ENCODE measurements at places on chromosomes 6 and 20.

- DNase-seq = no peak
Measured at GRCh38 chr20:33866398-33867100, 55.4 kb downstream of the CHMP4B start.

DNA sequence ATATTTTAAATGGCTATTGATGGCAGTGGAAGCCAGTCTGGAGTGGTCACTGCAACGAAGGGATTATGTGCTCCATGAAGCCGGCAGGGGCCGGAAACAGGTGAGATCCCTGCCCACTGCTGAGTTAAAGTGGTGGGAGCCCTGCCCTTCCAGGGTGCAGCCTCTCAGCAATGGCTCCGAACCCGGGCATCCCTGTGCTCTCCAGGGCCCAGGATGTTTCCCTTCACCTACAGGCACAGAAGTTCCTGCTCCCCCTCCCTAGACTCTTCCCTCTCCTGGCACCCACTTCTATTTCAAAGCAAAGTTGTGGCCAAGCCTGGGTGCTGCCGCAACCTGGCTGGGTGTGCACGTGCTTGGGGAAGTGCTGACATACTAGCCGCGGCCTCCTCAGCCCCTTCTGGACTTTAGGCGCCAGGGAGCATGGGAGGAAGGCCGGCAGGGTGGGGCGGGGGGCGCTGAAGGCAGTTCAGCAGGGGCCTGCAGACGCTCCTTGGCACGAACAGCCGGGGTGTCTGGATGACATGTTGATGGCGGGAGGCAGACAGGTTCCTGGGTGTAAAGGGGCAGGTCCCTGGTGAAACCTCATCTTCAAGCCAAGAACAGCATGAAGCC is 452.3 kb downstream of the HTR1B start:
- DNase-seq = no peak

DNA sequence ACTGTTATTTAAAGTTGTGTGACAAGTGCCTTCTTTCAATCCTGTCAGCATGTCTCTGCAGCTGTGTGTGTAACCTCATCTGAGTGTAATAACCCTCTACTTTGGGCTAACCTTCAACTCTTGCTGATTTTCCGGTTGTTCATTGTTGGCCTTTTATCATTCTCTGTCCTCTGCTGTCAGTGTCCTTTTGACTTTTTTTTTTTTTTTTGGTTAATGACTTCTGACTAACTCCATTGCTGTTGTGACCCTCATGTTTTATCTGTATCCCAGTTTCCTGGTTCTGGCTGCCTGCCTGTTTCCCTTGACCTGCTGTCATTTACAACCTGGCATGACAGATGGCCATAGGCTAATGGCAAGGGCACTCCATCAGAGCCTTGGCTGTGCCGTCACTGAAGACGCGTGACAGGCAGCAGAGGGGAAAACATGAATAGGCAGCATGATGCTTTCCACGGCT is 145.7 kb upstream of the MAN1A1 start:
- DNase-seq = no peak

GRCh38 chr20:21614980-21615379 is 90.5 kb upstream of the PAX1 start:
- DNase-seq = no peak

DNA sequence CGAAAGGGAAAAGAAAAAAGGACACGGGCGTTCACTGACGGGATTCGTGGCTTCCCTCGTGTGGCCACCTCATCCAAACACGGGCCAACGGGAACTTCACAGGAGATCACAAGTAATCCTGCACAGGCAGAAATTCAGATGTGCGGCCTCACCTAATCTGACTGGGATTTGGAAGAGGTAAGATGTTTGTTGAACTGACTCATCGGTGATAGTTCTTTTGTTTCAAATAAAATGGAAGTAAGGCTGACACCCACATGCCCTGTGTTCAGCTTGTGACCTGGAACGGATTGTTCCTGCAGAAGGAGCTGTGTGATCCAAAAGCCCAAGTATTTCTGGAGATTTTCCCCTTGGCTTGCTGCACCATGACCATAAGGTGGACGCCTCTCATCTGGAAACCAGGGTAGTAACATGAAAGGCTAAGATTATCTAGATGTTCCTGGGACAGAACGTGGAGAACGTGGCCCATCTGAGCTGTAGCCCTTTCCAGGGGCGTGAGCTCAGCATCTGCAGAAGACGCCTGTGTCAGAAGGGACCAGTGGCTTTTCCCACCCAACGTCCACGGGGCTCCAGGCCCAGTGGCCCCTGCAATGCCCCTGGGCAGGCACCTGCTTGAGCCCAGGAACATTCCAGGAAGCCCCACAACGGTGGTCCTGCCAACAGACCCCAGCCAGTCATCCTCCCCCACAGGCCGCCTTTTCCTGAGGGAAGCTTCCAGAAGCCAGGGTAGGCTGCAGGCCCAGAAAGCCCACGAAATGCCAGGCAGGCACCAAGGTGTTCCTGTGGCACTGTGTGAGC is 39.7 kb downstream of the DLL1 start:
- DNase-seq = no peak

DNA sequence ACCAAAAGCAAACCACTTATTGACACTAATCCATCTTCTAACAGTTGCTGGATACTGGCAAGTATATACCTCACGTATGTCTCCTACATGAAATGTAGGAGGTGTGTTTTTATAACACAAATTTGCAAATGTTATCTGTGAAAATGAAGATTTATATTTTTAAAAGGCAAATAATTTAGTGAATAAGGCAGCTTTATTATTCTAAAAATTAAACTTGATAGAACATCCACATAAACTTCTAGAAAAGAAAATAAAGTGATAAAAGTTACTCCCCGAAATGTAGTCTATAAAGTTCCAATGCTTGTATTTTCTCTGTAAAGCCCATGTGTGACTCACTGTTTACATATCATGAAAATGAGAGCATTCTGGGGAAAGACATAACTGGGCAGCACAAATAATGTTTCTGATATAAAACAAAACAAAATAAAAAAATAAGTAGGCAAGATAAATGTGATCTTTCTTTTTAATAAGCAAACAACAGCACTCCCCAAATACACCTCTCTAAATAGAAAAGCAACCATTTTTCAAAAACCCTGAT is 84.4 kb downstream of the MAP7 start:
- no peak for DNase-seq

DNA sequence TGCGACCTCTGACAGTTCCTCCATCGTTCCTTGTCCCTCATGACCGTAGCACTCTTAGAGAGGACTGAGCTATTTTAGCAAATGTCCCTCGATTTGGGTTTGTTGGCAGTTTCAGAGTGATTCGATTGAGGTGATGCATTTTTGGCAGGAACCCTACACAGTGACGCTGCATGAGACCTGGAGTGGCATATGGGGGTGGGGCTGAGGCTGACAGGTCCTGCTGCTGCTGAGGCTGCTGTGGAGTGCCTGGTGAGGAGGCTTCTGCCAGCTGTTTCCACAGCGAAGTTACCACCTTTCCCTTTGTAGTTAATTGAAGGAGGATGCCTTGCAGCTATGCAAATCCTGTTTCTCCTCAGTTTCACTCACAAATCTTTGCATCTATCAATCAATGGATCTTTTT is 19.8 kb downstream of the PXDC1 start:
- no peak for DNase-seq

DNA sequence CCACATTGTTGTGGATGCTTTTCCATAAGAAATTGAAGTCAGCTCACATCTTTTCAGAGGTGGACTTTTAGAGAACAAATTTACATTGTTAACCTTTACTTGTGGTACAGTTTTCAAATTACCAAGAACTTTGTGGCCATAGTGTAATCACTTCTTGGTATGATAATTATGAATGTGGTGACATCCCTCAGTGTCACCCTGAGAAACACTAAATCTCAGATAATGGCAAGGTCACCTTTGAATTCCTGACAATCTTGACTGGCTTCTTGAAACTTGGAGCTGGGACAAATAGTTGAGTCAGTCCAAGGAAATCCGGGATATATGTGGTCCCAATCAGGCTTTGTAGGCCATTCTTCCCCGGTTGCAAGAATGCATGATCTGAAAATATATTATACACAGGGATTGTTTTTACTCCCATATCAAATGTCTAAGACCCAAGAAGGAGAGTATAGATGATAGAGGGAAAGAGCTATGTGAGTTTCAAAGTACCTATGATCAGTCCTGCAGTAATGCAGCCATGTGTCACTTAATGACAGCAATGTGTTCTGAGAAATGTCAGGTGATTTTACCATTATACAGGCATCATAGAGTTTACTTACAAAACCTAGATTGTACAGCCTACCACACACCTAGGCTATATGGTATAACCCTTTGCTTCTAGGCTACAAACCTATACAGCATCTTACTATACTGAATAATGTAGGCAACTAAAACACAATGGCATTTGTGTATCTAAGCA is 120.8 kb upstream of the MTHFD1L start:
- DNase-seq = no peak

GRCh38 chr6:118639054-118639964 is 12.1 kb downstream of the CEP85L start:
- DNase-seq = no peak

- DNase-seq = no peak
Measured at GRCh38 chr6:31074401-31074800, 38.0 kb downstream of the C6orf15 start.

DNA sequence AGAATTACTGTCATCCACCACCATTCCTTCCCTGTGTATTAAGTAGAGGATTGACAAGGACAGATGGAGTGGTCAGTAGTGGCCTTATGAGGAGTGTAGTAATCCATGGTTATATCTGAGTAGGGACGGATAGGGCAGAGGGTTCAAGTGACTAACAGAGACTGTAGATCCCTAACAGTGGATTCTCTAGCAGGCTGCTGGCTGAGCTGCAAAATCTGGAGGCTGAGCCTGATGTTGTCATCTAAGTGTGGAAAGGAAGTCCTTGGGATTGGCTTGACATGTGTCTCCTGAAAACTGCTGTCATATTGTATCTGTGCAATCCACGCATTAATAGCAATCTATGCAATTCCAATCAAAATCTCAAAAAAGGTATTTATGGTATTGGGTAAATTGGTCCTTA is 94.2 kb downstream of the WASF1 start:
- DNase-seq = no peak

- DNase-seq = no peak
Measured at GRCh38 chr20:49510562-49511122, 28.2 kb upstream of the KCNB1 start.

DNA sequence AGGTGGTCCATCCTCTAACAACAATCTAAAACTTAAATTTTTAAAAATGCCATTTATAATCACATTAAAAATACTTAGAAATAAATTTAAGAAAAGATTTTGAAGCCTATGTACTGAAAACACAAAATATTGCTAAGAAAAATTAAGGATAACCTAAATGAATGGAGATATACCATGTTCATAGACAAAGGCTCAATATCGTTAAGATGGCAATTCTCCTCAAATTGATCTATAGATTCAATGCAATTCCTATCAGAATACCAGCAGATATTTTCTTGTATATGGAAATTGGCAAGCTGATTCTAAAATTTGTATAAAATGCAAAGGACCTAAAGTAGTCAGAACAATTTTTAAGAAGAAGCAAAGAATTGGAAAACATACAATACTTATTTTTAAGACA is 19.7 kb upstream of the UST start:
- DNase-seq = no peak

- DNase-seq = no peak
Measured at GRCh38 chr20:36154700-36155628, at the start of gene EPB41L1. Gene EPB41L1, plus strand, starts transcription at chr20:36154740. Its CDS starts 19,038 bp downstream, at chr20:36173778.

DNA sequence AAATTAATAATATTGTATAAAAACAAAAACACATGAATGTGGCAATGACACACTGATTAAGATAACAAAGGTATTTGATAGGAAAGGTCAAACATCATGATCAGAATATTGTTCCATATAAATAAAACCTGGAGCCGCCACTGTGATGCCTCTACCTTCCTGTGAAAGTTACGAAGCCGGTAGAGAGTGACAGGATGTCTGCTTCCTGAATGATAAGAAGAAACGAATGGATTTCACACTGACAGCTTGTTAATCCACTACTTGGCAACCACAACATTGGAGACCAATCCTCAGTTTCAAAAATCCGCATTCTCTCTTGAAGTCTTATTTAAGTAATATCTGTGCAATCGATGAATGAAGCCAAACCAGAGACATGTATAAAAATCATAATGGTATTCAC is 315.1 kb downstream of the HDGFL1 start:
- no peak for DNase-seq

DNA sequence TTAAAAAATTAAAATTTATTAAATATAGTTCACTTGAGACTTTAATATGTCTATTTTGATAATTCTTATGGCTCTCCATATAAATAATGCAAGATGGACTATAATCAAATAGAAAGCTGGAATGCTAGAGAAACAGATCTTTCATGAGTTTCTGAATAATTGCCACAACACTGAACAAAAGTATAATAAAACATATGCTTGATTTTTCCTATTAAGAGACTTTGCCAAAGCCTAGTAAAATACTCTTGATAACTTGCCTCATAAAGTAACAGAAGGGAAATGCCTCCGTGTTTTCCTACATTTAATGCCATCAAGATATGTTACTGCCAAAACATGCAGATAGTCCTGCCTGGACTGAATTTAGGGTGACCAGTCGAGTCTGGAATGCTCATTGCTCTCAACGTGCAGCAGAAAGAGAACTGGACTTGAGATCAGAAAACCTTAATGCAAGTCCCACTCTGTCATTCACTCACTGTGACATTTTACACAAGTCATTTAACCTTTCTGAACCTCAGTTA is 153.2 kb downstream of the AIG1 start:
- no peak for DNase-seq

DNA sequence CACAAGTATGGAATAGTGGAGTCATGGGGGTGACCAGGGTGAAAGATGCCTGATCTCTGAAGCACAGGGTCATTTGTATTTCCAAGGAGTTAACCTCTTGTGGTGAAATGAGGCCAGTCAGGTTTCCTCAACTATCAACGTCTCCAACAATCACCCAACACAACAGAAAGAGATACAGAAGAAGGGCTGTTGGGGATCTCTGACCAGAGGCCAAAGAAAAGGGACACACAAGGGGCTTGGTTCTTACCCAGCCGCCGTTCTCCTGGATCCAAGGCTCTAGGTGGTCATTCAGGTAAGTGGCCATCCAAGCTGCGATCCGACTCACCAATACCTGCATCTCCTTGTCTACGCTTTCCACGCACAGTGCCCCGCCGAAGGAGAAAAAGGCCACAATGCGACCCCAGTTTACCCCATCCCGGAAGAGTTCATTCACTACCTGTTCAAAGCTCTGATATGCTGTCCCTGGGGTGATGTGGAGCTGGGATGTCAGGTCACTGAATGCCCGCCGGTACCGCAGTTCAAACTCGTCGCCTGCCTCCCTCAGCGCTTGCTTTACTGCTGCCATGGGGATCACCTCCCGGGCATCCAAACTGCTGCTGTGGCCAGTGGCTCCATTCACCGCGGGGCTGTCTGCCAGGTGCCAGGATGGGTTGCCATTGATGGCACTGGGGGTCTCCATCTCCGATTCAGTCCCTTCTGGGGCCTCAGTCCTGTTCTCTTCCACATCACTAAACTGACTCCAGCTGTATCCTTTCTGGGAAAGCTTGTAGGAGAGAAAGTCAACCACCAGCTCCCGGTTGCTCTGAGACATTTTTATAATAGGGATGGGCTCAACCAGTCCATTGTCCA is 1.0 kb downstream of the BCL2L1 start:
- DNase-seq = no peak
